ENCODE measurements at places on chromosomes 2 and 18. TPM values are rescaled to one million over a fixed set of nuclear protein-coding genes. Genes with fewer than 3 reads are reported as not detected.

The FABP1 gene
- not detected for total RNA-seq

The VSNL1 gene
- total RNA-seq, result 15.8 TPM

The EN1 gene
- not detected for total RNA-seq

The GAL3ST2 gene
- total RNA-seq, result not detected

The CD8B gene
- 0.22 TPM for total RNA-seq

The COL6A3 gene
- total RNA-seq, result 57.1 TPM

The FKBP1B gene
- total RNA-seq, result 2.1 TPM

The DPY30 gene
- 37.5 TPM for total RNA-seq

The ICA1L gene
- 6.5 TPM for total RNA-seq

The FEV gene
- total RNA-seq, result not detected

The CXCR1 gene
- total RNA-seq, result 0.44 TPM

The ALPP gene
- total RNA-seq, result not detected

The DSC3 gene
- not detected for total RNA-seq

The KCTD18 gene
- total RNA-seq, result 9.4 TPM

The HTR2B gene
- total RNA-seq, result 1.5 TPM

The COLEC12 gene
- total RNA-seq, result 7.3 TPM

The RASGRP3 gene
- 69.2 TPM for total RNA-seq

Measured in left ventricle myocardium inferior (tissue), 1 donor.